ENCODE measurements at places on chromosomes 7 and 10.

- DNase-seq, result no peak
Measured at GRCh38 chr7:29179115-29179514, 15.5 kb upstream of the CHN2 start.

- DNase-seq, result no peak
Measured at GRCh38 chr10:167383-167782, 32.1 kb downstream of the ZMYND11 start.

GRCh38 chr7:90736968-90737939, 141.1 kb downstream of the CDK14 start:
- DNase-seq, result no peak

DNA sequence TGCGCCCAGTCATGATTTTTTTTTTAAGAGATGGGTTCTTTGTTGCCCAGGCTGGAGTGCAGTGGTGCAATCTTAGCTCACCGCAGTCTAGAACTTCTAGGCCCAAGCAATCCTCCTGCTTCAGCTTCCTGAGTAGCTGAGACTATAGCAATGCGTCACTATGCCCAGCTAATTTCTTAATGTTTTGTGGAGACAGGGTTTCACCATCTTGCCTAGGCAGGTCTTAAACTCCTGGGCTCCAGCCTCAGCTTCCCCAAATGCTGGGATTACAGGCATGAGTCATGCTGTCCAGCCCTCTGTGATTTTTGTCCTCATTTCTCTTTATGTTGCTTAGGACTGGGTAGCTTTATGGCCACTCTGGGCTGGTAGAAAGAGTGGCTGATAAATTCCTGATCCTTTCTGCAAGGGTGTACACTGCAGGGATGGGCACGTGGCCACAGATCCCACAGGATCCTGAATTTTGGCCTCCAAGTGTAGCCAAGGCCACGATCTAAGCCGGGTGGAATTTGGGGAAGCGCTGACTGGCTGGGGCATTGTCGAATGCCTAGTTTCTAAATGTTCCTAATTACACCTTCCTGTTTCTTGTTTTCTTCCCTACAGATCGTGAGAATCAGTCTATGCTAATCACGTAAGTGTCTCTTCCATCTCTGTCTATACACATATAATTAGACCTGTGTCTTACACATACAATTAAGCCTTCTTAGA, 24.1 kb upstream of the MYH16 start:
- no peak for DNase-seq

GRCh38 chr10:130744631-130745030, 566.9 kb downstream of the TCERG1L start:
- DNase-seq, result no peak

GRCh38 chr7:1040790-1041189, 3.6 kb upstream of the GPR146 start:
- no peak for DNase-seq

- DNase-seq, result no peak
Measured at GRCh38 chr7:115101199-115101598, 179.3 kb downstream of the MDFIC start.

DNA sequence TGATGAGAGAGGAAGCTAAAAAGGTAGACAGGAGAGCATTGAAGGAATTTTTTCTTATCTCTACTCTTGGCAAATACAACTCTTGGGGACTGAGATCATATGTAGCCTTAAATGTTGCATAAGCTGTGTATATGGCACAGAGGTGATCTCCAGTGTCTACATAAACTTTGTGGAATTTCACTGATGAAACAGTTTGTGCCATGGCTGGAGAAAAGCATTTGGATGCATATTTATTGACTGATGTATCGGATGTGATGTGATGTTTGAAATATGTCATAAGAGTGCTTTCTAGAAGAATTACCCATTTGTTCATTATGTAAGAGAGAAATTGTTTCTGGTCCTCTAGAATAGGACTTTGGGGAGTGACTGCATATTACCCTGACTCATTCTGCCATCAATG, 244.9 kb upstream of the LRRTM3 start:
- no peak for DNase-seq

- DNase-seq, result no peak
Measured at GRCh38 chr7:101066141-101066832, 19.0 kb upstream of the TRIM56 start.

DNA sequence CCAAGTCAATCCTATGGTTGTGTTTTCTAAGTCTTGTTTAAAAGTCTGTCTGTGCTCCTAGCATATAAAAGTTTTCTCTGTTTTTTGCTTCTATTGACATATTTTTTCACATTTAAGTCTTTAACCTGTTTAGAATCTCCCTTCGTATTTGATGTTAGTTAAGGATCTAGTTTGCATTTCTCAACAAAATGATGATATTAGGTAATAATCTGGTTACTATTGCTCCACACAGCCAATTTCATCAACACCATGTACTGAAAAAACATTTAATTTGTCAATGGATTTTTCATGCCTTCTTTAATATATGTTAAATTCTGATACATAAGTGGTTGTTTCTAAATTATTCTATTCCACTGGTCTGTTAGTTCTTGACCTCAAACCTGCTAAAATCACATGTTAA, 17.5 kb upstream of the TSGA13 start:
- no peak for DNase-seq

- DNase-seq, result no peak
Measured at GRCh38 chr10:99775850-99776249, 6.6 kb upstream of the ABCC2 start.
